ENCODE measurements at places on chromosomes 1 and 21.

DNA sequence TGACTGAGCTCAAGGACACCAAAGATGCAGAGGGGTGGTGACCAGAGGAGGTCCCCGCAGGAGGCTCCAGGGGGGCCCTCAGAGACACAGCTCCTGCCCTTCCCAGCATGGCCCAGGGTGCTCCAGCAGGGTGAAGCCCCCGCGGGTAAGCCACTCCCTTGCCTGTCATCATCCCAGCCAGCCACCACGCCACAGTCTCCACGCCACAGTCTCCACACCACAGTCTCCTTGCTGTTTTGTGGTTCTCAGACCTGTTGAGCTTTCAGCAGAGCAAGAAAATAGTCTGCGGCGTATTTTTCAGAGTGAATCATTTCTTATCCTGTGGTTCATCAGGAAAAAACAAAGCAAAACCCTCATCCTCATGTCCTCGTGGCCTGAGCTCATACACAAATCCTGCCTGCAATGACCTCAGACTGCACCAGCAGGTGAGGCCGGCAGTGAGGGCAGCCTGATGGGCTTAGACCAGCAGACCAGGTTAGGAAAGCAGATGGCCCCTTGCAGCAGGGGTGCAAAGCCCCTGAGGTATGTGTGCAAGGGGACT, 25.7 kb upstream of the ABCG1 start:
- peak; percentile 69 for DNase-seq

GRCh38 chr1:1666526-1666925, 7.7 kb upstream of the CDK11B start:
- no peak for DNase-seq

GRCh38 chr1:145916745-145917144, 1.8 kb downstream of the PEX11B start:
- peak; percentile 17 for DNase-seq

GRCh38 chr1:56966698-56966999, 834 bp upstream of the C8B start:
- DNase-seq, result no peak

- DNase-seq, result no peak
Measured at GRCh38 chr1:226664413-226665101, 74.5 kb downstream of the ITPKB start.

GRCh38 chr1:199667089-199667488, 360.4 kb upstream of the NR5A2 start:
- DNase-seq, result no peak

Measured in stimulated activated CD4-positive, alpha-beta T cell treated with anti-CD3 and anti-CD28 coated beads, Interleukin-1b, Interleukin-23, amount 100 ng/mL, for 48 hours (primary cell).